Activated CD8-positive, alpha-beta memory T cell treated with anti-CD3 and anti-CD28 coated beads for 1 hour (primary cell): ENCODE measurements at places on chromosomes 4 and X.

GRCh38 chr4:52376132-52376704 lies 282.9 kb downstream of the USP46 start:
- no peak for DNase-seq

GRCh38 chrX:130300010-130300282 lies 31.2 kb upstream of the ZNF280C start:
- no peak for DNase-seq

- DNase-seq: no peak
These were observed 467.8 kb downstream of the PCDH7 start for GRCh38 chr4:31187979-31188378.

- DNase-seq: no peak
These were observed 492 bp upstream of the SLIT2 start for GRCh38 chr4:20251031-20251795.

DNA sequence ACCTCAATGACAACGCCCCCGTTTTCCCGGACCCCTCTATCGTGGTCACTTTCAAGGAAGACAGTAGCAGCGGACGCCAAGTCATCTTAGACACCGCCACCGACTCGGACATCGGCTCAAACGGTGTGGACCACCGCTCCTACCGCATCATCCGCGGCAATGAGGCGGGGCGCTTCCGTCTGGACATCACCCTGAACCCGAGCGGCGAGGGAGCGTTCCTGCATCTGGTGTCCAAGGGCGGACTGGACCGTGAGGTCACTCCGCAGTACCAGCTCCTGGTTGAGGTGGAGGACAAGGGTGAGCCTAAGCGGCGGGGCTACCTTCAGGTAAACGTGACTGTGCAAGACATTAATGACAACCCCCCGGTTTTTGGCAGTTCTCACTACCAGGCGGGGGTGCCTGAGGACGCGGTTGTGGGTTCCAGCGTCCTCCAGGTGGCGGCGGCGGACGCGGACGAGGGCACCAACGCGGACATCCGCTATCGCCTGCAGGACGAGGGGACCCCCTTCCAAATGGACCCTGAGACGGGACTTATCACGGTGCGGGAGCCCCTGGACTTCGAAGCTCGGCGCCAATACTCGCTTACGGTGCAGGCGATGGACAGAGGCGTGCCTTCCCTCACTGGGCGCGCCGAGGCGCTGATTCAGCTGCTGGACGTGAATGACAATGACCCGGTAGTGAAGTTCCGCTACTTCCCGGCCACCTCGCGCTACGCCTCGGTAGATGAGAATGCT lies 2.2 kb downstream of the FAT4 start:
- no peak for DNase-seq

DNA sequence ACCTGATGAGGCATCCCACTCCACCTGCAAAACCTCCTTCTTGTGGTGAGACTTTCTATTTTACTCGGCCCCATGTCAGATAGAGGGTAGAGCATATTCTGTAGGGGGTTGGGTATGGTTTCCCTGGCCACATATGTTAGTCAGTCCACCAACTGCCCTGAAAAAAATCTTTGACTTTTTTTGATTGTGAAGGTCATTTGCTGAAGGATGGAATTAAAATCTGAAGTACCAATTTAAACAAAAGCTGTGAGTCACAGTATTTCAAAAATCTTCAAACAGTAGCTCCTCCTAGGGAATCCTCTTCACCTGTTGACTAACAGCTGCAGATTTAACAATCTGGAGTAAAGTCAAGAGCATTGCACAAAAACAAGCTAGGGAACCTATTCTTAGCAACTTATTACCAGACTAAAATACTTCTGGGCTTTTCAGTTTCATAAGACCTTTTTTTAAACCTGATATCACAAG lies 8.0 kb upstream of the CCDC110 start:
- DNase-seq: no peak

DNA sequence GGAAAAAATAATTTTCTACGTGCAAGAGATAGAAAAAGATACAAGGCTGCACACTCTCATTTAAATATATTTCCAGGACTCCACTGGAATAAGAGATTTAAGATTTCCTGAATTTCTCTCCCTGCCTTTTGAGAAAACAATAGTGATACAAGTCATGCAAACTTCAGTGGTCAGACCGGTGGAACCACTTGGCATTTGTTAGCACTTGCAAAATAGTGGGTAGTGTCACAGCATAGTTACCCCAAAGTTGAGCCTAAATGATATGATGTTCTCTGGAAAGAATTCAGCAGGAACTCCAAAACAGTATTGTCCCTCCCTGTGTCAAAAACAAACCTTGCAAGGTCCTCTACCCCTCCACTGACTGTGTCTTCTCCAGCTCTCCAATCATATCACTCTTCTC lies 102.3 kb downstream of the ANKRD50 start:
- DNase-seq: no peak

- DNase-seq: no peak
These were observed 52.1 kb downstream of the IDS start for GRCh38 chrX:149453030-149453429.

GRCh38 chrX:14598330-14598729 lies 69.0 kb downstream of the GLRA2 start:
- DNase-seq: no peak

DNA sequence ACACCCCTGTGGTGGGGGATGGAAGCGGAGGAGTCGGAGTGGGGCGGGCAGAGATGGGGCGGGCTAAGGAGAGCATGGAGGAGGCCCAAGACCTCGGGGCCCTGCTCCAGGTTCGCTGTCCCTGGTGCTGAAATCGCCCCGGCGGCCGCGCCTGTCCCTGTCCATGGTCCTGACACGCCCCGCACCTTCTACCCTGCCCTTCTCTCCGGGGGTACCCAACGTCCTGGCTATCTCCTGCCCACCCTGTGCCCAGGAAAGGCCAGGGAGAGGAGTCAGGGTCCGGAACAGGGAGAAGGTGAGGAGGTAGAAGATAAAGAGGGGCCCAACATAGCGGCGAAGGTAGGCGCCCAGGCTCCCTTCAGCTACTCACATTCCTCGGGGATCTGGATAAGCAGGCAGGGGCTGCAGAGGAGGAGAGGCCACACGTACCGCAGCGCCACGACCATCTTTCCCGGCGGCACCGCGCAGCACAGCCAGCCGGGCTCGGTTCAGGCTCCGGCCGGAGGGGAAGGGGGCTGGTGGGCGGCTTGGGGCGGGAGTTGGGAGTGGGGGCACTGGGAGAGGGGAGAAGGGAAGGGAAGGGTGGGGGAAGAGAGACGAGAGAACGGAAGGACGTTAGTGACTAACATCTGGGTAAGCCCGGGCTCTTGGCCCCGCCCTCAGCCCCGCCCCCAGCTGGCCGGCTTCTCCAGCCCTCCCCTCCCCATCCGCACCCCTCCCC lies 10.4 kb downstream of the L1CAM start:
- DNase-seq: peak; percentile 61

GRCh38 chr4:88722276-88722780 lies 24.7 kb upstream of the NAP1L5 start:
- no peak for DNase-seq

DNA sequence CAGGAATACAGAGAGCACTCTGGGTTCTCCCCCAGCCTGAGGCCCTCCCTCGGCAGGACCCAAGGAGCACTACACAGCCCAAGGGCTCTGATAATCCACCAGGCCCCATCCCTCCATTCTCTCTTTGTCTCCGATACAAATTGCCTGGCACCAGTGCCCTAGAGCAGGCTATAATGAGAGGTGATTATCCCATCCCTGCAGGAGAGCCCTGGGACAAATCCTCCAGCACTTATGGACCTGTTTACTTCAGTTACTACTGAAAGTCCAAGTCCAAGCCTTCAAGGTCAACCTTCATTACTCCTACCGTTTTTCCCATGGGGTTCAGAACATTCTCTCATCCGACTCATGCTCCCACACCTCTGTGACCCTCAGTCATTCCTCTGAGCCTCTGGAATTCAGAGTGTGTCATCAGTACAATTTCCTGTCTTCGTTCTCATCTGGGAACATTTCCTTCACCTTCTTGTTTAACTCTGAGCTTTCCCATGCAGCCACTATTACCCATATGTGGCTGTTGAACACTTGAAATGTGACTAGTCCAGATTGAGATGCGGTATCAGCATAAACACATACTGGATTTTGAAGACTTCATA lies 299.0 kb downstream of the RAPGEF2 start:
- DNase-seq: no peak

- DNase-seq: no peak
These were observed 87.0 kb downstream of the IRF2 start for GRCh38 chr4:184387351-184387750.

- no peak for DNase-seq
These were observed 106.8 kb downstream of the ASB9 start for GRCh38 chrX:15163131-15163530.

DNA sequence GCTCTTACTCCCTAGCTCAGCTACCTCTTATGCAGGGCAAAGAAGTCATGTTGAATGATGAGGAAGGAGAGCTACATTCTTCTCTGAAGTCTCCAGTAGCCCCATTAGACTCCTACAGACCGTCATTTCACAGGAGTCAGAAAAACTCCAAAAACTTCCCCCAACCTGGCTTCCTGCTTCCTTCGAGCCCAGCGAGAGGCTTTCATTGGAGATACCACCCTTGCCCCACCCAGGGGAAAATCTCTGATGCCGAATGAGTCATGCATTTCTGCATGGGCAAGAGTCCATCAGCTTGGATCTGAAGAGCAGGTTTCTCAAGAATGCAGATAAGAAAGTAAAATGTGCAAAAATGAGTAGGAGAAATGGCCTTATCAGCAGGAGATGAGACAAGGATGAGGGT lies 53.0 kb downstream of the ARSF start:
- no peak for DNase-seq

DNA sequence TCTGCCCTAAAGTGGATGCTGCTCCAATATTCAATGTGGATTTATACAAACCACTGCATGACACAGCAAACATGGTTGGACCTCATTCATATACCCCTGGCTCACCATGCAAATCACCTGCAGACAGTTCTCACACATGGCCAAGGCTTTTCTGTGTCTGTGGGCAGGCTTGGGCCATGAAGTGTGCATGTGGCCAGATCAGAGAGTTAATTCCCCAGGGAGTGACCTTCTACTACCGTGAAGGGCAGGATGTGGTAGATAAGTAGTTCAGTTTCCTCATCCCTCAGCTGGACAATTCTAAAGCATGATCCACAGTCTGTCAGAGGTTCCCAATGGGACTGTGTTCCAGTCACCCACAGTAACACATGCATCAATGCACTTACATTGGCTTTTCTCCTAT lies 24.6 kb upstream of the BCLAF3 start:
- no peak for DNase-seq

DNA sequence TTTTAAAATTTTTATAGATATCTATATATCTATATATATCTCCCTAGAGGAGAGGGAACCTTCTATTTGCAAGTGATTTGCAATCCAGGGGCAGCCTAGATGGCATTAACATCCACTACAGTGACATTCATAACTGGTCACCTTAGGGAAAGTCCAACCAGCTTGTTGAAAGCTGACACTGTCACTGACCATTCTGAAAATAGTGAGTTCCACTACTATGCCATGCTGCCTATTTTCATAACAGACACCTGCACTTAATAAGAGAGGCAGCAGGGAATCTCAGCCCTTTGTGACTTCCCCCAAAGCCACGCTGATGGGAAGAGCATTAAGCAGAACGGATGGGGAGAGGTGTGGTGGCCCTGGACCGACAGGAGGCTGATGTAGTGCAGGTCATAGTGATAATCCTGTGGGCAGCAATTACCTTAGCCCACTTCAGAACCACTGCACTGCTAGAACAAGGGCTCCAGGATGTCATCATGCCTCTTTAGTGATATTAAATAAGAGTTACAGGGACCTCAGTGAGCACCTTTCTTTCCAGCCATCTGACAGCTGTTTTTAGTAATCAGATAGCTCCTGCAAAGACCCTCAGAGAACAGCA lies 51.3 kb downstream of the GPRIN3 start:
- no peak for DNase-seq

- DNase-seq: no peak
These were observed 21.0 kb upstream of the UBA6 start for GRCh38 chr4:67721770-67722597.

- DNase-seq: no peak
These were observed 1.2 kb downstream of the GNPDA2 start for GRCh38 chr4:44725166-44725565.

GRCh38 chr4:128271551-128271950 lies 16.1 kb downstream of the PGRMC2 start:
- DNase-seq: no peak

GRCh38 chrX:63754860-63755579 lies 30.0 kb downstream of the ARHGEF9 start:
- DNase-seq: peak; percentile 70

DNA sequence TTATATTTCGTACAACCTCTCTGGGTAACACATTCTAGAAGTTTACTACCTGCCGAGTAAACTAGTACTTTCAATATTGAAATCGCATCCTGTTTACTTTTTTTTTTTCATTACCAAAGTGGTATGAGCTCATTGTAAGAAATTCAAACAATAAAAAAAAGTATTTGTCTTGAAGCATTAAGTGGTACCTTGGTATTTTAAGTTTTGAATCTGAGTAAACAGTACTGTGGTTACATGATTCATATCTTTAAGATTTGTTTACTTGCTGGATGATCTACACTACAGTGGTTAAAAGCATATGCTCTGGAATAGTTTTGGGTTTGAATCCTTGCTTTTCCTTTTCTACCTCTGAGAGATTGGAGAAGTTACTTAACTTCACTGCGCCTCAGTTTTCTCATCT lies 3.8 kb upstream of the MMGT1 start:
- DNase-seq: no peak

DNA sequence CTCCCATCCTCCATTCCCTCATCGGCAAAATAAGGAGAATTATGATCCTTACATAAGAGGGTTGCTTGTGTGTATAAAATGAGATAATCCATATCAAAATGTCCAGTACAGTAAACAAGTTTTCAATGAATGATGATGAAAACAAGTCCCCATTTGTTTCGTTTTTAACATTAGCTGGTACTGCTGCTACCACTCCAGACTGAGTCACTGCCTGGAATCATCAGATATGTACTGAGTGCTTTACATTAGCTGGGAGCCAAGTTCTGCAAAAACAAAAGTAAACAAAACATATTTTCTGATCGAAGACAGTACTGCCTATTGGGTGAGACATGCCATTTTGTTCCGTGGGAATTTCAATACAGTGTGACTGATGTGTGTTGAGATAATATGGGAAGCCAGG lies 123.2 kb upstream of the IGFBP7 start:
- DNase-seq: no peak

- DNase-seq: no peak
These were observed 294.0 kb downstream of the HS3ST1 start for GRCh38 chr4:11134705-11135104.

DNA sequence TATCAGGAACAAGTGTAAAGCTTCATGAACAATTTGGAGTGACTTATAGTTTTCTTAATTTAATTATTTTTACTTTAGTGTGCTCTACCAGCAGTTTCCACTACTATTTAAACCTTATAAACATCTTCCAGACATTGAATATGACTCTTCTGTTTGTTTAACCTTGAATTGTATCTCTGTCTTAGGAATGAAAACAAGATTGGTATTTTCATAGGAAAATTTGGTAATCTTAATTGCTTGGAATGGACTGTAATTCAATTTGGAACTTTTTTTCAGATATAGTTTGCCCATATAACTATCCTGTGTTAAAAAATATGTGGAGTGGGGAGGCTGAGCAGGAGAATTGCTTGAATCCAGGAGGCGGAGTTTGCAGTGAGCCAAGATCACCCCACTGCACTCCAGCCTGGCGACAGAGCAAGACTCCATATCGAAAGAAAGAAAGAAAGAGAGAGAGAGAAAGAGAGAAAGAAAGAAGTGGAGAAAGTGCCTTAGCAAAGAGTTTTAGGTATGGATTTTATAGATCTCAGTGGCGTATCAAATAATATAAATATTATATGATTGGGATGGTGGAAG lies 242.4 kb downstream of the BMPR1B start:
- DNase-seq: no peak
